ENCODE measurements at places on chromosomes 7 and 10.

GRCh38 chr7:52749880-52750279 lies 285.6 kb upstream of the POM121L12 start:
- DNase-seq = no peak

DNA sequence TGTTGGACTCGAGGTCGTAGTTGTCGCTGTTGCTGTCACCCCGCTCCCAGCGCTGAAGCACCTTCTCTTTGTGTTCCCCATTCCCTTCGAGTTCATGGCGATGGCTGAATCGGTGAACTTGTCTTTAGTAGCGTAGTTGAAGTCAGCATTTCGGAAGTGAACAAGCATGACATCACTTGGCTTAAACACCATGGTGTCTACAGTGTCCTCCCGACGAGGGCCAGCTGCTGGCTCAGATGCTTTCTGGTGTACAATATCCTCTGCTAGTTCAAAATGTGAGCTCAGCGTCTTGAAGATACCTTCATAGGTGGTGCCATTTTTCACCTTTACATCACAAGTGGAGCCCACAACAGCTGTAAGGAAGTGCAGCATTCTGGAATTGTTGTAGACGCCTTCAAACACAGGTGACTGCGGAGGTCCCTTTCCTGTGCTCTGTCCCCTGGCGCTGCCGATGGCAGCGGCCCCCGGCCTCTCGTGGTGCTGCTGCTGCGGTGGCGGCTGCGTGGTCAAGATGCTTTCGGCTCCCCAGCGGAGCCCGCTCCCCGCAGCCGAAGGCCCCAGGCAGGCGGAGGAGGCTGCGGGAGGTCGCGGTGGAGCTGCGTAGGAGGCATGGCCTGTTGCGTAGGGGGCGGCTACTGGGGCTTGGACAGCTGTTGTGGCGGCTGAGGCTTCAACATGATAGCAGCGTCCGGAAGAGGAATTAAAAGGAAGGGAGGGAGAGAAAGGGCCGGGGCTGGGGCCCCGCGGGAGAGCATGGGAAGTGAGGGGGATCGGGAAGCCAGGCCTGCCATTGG lies 59.3 kb downstream of the ANKMY2 start:
- DNase-seq = no peak

DNA sequence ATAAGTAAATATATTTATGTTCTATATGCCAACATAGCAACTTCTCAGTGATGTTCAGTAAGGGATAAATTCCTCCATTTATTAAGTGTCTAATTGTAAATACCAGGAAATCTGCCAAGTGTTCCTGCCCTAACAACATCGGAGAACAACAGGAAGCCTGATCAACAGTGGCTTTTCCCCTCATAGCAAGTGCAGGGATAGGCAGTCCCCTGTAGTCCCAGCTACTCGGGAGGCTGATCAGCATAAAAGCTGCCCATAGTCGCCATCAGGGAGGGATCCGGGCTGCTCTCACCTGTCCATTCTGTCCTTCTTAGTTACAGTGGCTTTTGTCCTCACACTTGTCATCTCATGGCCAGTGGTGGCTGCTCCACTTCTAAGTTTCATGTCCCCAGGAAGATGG lies 141.3 kb downstream of the IDE start:
- DNase-seq = no peak

GRCh38 chr7:51354897-51355296 lies 38.3 kb upstream of the COBL start:
- no peak for DNase-seq

- no peak for DNase-seq
Measured at GRCh38 chr7:129664029-129665012, 52.8 kb downstream of the NRF1 start.

- DNase-seq = no peak
Measured at GRCh38 chr10:126586878-126587277, 83.6 kb downstream of the C10orf90 start.

DNA sequence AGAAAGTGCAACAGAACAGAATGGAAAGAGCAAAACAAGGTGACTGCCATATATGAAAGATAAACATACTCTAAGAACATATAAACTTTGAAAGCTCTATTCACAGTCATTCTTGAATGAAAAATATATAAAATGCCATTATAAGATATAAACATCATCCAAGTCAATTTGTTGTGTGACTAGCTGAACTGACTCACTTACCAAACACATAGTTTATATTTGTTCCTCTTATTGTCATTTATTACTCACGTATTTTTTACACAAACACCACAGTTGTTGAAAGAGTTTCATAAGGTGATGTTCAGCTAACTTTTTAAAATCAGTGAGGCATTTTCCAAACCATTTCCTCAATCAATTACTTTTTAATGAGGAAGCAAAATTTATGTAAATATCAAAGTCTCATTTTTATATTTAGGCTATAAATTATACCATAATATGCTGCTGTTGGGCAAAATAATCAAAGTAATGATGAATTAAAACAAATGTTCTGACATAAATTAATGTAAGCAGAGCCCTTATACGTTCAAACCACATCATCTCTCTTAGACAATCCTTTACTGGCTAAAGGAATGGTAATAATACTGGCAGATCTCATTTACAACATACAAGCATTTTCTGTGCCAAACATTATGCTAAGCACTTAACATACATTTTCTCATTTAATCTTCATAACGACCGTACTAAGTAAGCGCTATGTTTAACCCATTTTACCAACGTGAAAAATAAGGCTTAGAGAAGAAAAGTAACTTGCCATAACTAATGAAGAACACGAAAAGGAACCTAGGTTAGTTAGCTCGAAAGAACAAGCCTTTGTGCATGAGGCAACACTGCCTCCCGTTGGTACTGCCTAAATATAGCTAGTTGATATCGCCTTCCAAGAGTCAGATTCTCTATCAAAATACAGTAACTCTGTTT lies 7.3 kb downstream of the LRRN3 start:
- DNase-seq = no peak

- no peak for DNase-seq
Measured at GRCh38 chr7:5284304-5285281, 1.9 kb downstream of the SLC29A4 start.

DNA sequence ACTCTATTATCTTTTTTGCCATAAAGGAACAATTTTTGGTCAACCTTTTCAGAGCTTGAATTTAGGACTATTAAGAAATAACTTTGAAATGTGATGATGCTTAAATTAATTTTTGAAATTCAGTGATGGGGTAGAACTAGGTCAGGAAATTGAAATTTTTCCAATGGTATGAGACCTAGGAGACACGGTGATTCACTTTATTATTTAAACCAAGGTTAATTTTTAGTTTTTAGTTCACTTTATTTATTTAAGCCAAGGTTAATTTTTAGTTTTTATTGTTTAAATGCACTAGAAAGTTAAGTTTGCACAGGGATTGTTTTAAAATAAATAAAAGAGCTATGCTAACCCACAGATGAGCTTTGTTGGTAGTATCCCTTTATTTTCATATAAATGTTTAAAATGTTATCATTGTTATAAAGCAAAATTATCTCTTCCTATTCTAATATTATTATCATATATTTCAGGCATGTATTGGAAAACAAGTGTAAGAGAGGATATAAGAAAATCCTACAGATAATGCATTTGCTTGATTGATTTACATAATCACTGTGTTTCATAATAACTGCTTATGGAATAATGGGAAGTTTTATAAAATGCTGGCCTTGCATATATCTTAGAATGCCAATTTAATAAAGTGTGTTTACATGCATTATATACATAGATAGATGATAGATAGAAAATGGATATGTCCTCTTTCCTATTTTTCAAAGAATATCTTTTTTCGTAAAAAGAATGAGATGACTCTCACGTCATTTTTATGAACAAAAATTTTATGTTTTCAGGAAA lies 163.6 kb downstream of the HGF start:
- no peak for DNase-seq

GRCh38 chr7:30135301-30136116 lies 723 bp downstream of the MTURN start:
- peak; percentile 48 for DNase-seq

DNA sequence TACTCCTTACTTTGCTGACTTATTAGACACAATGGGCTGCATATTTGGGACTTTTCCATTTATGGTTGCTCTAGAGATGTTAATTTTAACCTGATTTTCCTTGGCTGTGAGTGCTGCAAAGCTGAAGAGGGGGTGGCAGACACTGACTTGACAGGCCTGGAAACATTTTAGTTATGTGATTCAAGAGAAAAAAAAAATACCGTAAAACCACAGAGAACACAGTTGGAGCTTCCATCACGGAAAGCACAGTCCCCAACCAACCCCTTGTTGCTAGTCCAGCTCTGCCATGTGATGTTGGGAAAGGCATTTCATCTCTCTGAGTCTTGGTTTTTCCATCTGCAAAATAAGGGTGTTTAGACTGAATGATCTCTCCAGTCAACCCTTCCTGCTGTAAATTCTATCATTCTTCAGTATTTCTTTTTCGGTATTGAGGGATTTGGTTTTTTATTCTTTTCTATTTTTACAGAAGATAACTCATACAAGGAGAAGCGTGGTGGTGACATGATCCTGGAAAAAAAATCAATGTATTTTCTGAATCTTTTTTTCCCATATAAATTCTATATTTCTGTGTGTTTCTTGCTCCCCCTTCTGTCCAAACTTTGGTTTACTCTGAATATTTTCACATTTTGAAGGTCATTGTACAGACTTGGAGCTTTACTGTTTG lies 246.1 kb downstream of the REEP3 start:
- DNase-seq = no peak

DNA sequence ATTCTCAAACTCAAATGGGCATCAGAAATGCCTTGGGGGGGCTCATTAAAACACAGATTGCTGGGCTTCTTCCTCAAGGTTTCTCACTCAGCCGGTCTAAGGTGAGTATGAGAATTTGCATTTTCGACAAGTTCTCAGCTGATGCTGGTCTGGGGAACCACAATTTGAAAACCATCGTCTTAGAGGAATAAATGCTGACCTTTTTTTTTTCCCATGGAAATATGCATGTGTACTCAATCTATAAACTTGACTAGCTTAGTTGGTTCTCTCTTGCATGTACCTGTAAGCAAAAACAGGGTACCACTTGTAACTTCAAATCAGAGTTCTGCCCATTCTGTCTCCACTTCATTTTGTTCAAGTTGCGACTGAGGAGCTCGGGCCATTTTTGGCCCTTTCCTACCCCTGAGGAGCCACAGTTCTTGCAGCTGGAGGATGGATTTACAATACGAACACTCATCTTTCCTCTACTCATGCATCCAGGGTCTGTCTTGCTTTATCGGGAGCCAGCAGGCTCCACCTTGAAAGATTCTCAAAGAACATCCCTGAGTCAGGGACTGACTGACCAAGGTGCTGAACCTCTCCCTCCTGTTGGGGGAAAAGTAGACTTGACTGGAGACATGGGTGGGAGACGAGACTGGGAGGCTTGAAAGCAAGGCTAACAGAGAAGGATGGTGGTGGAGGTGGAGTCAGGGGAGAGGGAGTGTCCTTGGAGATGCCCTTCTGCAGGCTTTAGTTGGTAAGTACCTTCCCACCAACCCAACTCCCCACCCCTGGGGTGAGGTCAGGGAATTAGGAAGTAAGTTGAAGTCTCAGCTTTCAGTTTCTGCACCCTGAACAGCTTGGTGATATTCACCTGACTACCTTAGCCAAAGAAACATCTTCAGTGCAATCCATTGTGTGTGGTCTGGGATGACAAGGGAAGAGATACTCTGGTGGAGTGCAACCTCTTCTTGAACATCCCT lies 3.7 kb upstream of the MAPK8 start:
- DNase-seq = no peak

DNA sequence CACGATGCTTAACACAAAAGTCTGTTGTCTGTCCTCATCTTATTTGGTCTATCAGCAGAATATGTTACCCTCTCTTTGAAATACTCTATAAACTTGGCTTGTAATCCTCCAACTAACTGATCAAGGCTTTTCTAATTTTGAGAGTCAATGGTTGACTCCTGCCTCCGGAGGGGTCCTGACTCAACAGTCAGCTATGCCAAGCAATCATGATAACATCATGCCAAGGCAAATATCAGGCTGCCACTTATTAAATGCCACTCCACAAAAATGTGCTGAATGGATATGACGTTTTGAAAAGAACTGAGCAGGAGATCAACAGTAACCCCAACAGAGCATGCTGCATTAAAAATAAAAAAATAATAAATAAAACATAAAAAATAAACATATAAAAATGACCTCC lies 116.1 kb downstream of the PARD3 start:
- no peak for DNase-seq

- no peak for DNase-seq
Measured at GRCh38 chr10:48187713-48188485, 86.6 kb downstream of the FRMPD2 start.

DNA sequence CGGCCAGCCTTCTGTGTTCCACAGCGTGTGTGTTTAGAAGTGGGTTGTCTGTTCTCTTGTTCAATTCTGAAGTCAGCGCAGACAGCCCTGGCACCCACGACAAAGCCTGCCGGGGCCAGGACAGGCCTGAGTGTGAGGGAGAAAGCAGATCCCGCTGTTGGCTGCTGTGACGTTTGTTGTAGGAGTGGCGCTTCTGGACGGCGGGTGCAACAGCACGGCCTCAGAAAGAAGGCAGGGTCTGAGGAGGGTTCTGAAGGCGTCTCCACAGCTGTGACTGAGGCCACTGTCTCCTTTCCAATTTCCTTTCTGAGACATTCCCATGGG lies 76.2 kb downstream of the VIPR2 start:
- no peak for DNase-seq

DNA sequence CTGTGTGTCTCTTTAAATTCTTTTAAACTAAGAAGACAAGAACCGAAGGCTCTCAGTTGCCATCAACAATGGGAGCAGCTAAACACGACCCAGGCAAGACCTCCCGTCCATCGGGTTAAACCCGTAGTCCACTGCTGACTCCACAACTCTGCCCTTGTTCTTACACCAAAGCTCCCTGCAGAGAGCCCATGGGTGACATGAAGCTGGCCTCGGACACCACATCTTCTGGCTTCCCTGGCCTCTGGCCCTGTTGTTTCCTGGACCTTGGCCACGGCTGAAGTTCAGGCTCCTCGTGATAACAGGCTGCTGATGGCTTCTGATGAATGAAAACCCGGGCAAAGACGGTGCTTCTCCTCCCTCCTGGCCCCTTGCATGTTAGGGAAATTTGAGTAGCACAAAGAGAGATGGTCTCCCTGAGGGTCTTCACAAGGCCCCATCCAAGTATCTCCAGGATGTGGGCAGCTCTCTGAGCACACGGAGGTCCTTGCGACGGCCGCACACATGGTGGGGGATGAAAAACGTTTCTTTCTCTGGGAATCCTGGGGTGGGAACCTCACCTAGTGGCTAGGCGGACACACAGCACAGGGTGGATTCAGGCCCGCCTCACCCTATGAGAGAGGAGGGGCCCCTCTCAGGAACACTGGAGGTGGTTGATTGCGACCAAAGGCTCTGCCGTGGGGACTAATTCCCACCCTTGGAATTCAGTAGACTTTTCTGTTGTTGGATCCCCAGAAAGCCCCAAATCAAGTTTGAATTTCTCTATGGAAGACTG lies 271.1 kb downstream of the ADARB2 start:
- DNase-seq = no peak

DNA sequence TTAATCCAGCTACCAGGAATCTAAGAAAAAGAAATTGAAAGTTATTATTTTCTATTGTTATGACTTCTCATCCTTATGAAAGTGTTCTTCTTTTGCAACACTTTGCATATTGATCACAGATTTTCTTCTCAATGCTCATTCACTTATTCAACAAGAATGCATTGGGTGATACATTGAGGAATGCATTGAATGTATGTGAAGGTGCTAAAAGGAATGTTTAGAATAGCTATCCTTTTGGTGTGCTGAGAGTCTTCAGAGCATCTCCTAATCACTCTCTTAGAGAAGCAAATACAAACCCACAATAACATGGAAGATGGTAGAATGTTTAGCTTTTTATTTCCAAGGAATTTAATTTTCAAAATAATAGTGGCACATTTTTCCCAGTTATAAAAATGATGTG lies 122.1 kb upstream of the KMT2E start:
- no peak for DNase-seq

Measured in stimulated activated CD4-positive, alpha-beta T cell treated with anti-CD3 and anti-CD28 coated beads, Interleukin-12 subunit alpha, Interleukin-12 subunit beta, amount 100 ng/mL, for 24 hours (primary cell).